Muscle of leg (tissue), 16 donors: ENCODE measurements at places on chromosomes 6 and 20. TPM values are rescaled to one million over a fixed set of nuclear protein-coding genes. Genes with fewer than 3 reads are reported as not detected.

Gene ELOVL4
- polyA plus RNA-seq: 3.5 TPM

Gene FHL5
- 2.0 TPM for polyA plus RNA-seq

Gene DLK2
- polyA plus RNA-seq: 1.9 TPM

Gene CRYBG1
- polyA plus RNA-seq: 5.4 TPM

Gene CDH26
- polyA plus RNA-seq: 0.50 TPM
